ENCODE measurements at places on chromosomes 4 and X.

DNA sequence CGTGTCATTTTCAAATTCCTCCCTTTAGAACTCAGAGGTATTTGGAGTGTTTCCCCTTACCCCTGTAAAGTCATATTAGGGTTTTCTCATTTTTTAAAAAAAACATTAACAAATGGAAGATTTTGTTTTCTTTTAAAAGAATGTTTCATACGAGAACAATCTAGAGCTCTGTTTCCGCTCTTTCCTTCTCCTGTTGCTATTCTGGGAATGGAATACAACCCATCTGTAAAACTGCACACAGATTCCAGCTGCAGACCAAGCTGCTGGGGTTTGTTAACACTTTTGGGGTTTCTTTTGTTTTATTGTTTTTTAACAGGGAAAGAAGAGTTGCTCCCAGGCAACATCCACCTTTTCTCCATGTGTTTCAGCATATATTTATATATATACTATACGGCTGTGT is 61.3 kb downstream of the HCCS start:
- no peak for DNase-seq

GRCh38 chr4:65302145-65302544 is 368.1 kb downstream of the EPHA5 start:
- DNase-seq, result no peak

DNA sequence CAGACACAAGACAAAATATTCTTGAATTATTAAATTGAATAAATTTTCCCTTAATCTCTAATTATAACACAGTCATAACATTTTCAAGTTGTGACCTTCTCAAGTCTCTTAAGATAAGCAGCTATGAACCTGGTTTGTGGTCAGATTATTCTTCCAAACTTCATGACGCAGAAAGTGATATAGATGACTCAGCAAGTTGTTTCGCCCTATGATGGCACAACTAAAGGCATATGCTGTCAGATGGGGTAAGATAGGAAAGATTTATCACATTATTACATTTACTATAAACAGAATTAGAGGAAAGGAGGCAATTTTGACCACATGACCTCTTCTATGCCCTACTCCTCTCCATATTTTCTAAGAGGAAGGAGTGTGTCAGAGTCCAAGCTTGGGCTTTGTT is 4.6 kb upstream of the DCAF12L2 start:
- no peak for DNase-seq

GRCh38 chr4:61199873-61200186 is 296 bp upstream of the ADGRL3 start:
- no peak for DNase-seq

DNA sequence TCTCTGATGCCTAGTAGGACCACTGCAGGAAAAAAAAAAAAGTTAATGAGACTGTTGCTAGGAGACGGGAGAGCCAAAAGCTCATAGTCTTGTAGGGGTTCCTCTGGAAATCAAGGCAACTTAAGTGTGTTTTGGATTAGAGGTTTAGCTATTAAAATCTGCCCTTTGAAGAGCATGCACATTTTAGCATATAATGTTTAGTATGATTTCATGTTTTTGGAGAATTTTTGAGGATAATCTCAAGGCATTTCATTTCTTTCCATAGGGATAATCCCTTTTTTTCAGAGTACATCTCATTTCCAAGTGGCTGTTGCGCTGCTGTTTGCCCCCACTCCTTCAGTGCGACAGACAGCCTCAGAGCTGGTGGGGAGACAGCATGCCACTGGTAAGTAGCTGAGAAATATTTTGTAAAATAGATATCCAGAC is at the start of gene LINC00632:
LINC00632 (plus strand) TSS at position 339 of the 426 bp plus-strand sequence.
- DNase-seq, result no peak

DNA sequence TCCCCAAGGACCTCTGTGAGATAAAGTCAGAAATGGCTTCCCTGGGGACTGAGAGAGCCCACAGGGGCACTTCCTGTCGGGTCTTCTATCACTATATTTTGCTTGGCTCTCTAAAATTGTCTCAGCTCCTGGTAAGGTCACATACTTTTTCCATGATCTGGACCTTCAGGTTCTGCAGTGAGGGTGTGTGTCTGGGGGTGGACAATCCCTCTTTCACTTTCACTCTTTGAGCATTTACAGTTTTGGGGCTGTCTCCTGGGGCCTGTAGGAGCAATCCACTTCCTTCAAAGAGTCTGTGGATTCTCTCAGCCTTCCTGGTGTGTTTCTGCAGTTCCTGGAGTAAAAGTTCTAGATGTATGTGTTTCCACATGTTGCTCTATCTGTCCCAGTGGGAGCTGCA is 335.7 kb downstream of the FSTL5 start:
- no peak for DNase-seq
